HFFc6 (cell line): ENCODE measurements at places on chromosomes 7 and 10. TPM values are rescaled to one million over a fixed set of nuclear protein-coding genes. Genes with fewer than 3 reads are reported as not detected.

SSC4D gene
- total RNA-seq = 0.69 to 1.0 TPM (median 0.96 TPM) in 3 replicates

GRCh38 chr10:78258323-78259030 is 224.8 kb downstream of the RPS24 start:
- DNase-seq = no peak

GRCh38 chr7:64867863-64868440 is 35.1 kb upstream of the ZNF273 start:
- no peak for DNase-seq

GRCh38 chr10:78663721-78664120 is 405.0 kb upstream of the ZMIZ1 start:
- DNase-seq = no peak

DNA sequence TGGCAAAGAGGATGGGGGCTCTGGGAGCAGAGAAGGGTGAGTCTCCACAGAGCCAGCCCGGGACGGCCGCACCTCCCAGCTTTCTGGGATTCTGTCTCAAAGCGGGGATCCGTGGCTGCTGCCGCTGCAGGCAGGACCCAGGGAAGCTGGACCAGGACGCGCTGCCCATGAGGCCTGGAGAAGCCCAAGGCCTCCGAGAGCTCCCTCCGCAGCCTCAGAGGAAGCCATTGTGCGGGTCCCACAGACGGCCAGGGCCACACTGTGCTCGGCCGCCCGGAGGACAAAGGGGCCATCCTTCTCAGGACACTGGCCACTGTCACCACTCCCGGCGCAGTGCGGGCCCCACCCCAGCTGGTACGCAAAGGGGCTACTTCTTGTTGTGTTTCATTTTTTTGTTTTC is 79.3 kb upstream of the PDGFA start:
- DNase-seq = no peak

DNA sequence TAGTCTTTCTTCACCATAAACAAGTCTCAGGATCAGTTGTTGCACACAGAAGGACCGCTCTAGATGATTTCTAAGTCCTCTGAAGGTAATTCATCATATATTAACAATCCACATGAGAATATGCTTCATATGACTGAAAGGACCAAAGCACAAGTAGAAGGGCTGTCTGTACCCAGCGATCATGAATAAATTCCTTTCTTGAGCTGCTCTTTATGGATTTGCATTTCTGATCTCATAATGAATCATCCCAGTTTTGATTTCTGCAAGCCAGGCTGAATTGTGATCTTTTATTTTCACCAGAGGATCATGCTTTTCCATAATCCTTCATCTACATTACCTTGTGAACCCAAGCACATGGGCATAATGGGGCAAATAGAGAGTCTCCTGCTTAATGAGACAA is 675.6 kb downstream of the MAGI2 start:
- peak; percentile 16 for DNase-seq

- no peak for DNase-seq
These were observed 40.6 kb upstream of the PITRM1 start for GRCh38 chr10:3213208-3213607.
